ENCODE measurements at places on chromosomes 2 and 18. TPM values are rescaled to one million over a fixed set of nuclear protein-coding genes. Genes with fewer than 3 reads are reported as not detected.

Gene HOXD4
- 17.1 TPM for total RNA-seq

Gene NT5C1B
- not detected for total RNA-seq

Gene C2orf92
- 18.4 TPM for total RNA-seq

Gene DOCK10
- 21.6 TPM for total RNA-seq

Gene CIB4
- total RNA-seq, result not detected

Gene LRRTM1
- 2.1 TPM for total RNA-seq

Gene FKBP1B
- 9.6 TPM for total RNA-seq

- DNase-seq, result no peak
Measured at GRCh38 chr2:1505031-1505441, 91.8 kb downstream of the TPO start.

DNA sequence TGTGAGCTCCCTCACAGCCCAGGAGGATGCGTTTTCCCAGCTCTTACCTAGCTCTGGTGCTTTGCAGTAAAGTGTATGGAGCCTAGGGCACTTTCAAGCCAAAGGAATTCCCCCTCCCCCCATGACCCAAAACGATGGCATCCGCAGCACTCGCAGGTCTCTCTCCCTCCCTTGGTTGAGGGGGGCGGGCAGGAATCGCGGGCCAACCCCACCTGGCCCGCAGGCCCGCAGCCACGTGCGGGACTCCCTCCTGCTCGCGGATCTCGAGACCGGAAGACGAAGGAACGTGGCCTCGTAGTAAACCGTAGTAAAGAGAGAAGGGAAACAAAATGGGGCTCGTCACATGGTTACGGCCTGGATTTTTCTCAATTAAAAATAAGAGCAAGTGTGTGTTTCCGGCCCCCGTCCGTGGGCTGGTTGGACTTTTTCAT lies 8.5 kb downstream of the IRS1 start:
- DNase-seq, result no peak

- no peak for DNase-seq
Measured at GRCh38 chr2:13558368-13558767, 841.6 kb downstream of the TRIB2 start.

DNA sequence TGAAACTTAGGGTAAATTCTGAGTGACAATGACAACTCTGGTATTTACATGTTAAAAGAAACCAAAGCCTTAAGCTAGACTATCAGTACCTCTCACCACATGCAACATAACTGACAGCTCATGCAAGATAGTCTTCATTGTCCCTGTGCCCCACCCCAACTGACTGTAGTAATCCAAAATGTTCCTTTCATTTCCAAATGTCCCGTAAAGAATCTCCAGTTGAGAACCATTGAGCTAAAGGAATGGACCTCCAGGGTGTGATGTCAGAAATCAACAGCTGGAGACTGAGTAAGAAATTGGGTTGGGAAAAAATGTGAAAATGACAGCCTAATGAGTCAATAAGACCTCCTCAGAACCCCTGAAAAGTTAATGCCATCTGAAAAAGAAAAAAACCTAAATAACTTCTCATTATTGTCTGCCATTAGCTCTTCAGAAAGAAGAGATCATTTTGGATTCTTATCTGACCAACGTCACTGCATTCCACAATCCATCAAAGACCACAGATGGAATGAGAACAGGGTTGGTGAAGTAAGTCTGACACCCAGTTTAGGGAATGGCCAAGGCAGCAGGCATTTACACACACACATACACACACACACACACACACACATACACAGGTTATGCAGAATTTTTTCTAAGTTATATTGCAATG lies 51.7 kb upstream of the ACVR2A start:
- no peak for DNase-seq

GRCh38 chr2:228180181-228181097 lies 1.0 kb downstream of the SPHKAP start:
- DNase-seq, result no peak

- no peak for DNase-seq
Measured at GRCh38 chr2:64987001-64987955, 1.9 kb upstream of the SLC1A4 start.

DNA sequence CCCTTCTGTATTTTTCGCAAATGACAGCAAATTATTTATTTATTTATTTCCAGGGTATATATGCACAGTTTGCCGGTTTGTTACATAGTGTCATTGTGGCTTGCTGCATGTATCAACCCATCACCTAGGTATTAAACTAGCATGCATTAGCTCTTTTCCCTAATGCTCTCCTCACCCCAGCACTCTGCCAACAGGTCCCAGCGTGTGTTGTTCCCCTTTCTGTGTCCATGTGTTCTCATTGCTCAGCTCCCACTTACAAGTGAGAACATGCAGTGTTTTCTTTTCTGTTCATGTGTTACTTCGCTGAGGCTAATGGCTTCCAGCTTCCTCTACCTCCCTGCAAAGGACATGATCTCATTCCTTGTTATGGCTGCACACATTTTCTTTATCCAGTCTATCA lies 592.3 kb downstream of the TRIB2 start:
- DNase-seq, result no peak

DNA sequence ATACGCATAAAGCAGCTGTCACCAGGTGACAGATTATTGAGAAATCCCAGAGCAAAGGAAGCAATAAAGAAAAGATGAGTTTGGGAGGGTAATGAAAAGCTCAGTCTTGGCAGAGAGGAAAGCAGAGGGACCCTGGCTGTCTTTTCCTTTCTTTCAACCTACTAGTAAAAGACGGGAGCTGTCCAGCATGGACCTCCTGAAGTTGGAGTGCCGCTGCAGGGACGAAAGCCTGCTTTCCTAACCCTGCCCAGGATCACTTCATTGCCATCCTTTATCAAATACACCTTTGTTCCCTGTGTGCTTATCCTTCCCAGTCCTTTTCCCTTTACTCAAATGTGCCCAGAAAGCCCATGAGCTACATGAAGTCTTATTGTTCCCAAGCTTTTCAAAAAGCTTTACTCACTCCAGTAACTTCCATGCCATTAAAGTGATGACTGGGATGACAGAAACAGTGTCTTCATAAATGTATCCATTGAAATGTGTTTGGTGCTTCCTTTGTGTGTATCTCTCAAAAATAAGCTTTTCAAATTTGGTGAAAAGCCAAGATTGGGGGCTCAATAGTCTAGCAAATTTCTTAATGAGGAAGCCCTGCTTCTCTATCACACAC lies 3.7 kb upstream of the SPR start:
- DNase-seq, result no peak

DNA sequence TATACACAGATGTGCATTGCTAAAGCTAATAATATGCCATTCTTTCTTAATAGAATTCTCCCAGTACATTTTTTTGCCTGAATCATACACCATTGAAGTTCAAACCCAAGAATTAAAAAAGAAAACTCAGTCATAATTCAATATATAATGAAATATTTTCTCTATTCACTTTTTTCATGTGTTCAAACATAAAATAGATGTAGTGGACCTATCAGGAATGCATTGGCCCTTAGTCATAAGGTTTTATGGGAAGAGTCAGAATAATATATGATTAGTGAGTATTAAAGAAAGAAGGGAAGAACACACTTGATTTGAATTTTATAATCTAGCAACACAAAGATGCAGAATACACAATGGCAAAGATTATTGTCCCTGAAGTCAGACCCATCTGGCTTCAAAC lies 297.0 kb upstream of the COL3A1 start:
- no peak for DNase-seq

- no peak for DNase-seq
Measured at GRCh38 chr2:226915846-226916360, 80.0 kb downstream of the RHBDD1 start.

GRCh38 chr2:191228861-191229260 lies 16.3 kb upstream of the MYO1B start:
- DNase-seq, result no peak

- no peak for DNase-seq
Measured at GRCh38 chr2:25227576-25227975, 59.2 kb upstream of the POMC start.

GRCh38 chr2:28089486-28089885 lies 199.0 kb downstream of the BABAM2 start:
- DNase-seq, result no peak

- no peak for DNase-seq
Measured at GRCh38 chr18:7645756-7646155, 78.6 kb downstream of the PTPRM start.

- DNase-seq, result peak; percentile 11
Measured at GRCh38 chr2:3460831-3461800, 58.2 kb downstream of the ADI1 start.

DNA sequence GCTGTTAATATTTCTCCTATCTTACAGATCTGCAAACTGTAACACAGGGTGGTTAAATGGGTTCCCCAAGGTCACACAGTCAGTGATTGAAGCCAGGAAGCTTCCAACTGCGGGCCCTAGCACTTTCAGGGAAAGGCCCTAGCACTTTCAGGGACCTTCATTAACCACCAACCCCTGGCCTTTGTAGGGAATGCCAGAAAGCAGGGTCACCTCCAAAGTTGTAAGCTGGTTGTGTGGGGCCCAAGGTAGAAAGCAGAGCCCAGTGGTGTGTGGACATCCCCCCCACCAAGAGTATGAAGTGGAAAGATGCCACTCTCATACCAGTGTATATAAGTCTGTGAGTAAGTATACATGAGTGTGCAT lies 4.4 kb downstream of the DLX2 start:
- no peak for DNase-seq

DNA sequence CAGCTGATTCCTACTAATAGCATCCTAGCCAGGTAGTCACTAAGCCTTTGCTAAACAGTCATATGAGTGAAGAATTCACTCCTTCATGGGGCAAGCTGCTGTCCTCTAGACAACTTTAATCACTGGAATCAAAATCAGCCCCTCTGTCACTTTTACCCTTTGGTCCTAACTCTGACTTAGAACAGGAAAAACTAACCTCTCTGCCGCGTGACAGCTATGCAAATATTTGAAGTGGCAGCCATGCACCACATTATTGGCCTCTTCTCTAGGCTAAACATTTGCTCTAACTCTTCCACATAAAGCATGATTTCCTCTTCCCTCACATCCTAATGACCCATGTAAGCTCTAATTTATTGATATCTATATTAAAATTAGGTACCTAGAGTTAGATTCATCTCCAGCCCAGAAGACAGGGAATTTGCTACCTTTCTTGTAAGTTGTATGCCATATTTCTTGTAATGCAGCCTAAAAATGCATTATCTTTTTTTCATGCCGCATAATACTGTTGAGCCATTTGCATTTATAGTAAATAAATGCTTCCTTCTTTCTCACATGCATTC lies 12.8 kb upstream of the ONECUT2 start:
- DNase-seq, result no peak

DNA sequence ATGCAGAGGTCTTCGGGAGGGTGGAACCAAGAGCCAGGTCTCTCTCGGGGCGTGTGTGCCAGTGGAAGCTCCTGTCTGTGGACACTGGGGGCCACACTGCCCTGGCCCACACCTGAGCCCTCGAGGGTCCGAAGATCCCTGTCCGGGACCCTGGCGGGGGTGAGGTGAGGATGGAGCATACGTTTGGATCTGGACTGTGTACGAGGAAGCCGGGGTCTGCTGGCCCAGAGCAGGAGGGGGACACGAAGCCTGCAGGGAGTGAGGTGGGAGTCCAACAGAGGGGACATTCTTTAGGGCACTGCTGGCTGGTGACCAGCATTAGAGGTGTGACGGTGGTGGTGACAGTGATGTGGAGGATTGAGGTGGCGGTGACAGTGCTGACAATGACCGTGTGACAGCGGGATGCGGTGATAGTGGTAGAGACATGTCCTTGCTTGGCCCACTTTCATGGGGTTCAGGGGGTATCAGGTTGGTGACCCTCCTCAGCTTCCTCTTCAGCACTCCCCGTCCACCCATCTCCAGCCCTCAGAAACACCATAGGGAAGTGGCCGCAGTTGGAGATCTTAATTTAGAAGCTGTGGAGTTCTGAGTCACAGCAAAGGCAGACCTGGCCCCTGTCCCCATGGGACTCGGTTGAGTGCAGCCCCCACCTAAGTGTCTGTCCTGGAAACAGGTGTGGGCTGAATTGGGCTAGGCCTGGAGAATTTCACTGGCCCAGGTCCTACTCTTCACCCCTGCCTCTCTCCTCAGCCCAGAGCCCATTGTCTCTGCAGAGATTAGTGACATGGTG lies 252.0 kb downstream of the DYSF start:
- DNase-seq, result no peak

DNA sequence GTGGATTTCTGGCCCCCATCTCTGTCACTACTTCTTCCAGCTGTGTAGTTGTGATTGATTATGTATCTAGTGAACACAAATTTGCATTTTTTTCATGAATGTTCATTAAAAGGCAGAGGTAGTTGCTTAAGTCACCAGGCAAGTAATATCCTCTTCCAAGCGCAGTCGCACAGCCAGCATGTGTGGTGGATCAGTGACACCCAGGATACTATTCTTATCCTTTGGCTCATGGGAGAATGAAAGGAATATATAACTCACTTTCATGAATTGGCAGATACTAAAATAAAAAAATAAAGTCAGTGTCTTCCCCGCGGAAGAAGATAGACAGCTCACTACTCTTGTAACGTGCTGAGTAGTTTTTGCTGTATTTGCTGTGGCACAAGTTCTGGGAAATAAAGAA lies 387.8 kb downstream of the CDH7 start:
- DNase-seq, result no peak

Measured in tibial nerve (tissue), 4 donors.